ENCODE measurements at places on chromosomes 6 and 20. TPM values are rescaled to one million over a fixed set of nuclear protein-coding genes. Genes with fewer than 3 reads are reported as not detected.

DNA sequence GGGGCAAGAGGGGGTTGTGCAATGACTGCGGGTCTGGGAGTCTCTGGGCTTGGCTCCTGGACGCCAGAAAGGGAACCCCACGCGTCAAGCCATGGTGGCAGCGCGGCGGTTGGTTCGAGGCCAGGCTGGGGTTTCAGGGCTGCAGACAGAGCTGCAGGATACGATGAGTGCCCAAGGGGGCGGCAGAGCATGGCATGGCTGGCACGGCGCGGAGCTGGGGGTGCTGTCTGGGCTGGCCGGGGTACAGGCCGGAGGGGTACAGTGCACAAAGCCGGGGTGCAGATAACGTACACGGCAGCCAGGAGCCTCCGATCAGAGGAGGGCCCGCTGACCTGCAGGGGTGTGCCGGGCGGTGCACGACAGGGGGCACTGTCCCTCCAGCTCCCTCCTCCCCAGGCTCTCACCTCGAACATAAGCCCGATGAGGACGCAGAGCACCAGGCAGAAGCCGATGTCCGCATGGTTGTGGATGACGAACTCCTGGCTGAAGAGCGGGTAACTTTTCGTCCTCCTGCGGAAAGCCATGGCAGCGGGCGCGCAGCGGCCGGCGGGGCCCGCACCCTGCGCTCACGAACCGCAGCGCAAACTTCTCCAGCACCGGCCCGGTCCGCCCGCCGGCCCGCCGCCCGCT lies 353 bp downstream of the TRAM2 start:
- peak; percentile 76 for DNase-seq

GRCh38 chr6:49339096-49339495 lies 124.0 kb downstream of the MMUT start:
- no peak for DNase-seq

- DNase-seq, result no peak
Observed at GRCh38 chr6:22219925-22220324, 76.9 kb downstream of the PRL start.

GRCh38 chr6:93412452-93412851 lies 6.9 kb downstream of the EPHA7 start:
- no peak for DNase-seq

GRCh38 chr6:115554060-115554459 lies 506.6 kb downstream of the FRK start:
- no peak for DNase-seq

- DNase-seq, result no peak
Observed at GRCh38 chr20:57756921-57757320, 47.1 kb upstream of the PMEPA1 start.

- DNase-seq, result no peak
Observed at GRCh38 chr6:107936162-107936909, 21.7 kb downstream of the SEC63 start.

GRCh38 chr6:92363111-92363510 lies 1056.2 kb downstream of the EPHA7 start:
- DNase-seq, result no peak

GRCh38 chr6:112459758-112460304 lies 112.7 kb downstream of the RFPL4B start:
- no peak for DNase-seq

Gene SEMG1
- total RNA-seq, result not detected

Gene VWA7
- total RNA-seq, result 0.36 TPM

- DNase-seq, result no peak
Observed at GRCh38 chr6:128528241-128528640, 7.8 kb upstream of the PTPRK start.

GRCh38 chr20:21125072-21125848 lies 622 bp upstream of the KIZ start:
- peak; percentile 39 for DNase-seq

Gene FRK
- 2.0 TPM for total RNA-seq

Gene CLIC5
- not detected for total RNA-seq

DNA sequence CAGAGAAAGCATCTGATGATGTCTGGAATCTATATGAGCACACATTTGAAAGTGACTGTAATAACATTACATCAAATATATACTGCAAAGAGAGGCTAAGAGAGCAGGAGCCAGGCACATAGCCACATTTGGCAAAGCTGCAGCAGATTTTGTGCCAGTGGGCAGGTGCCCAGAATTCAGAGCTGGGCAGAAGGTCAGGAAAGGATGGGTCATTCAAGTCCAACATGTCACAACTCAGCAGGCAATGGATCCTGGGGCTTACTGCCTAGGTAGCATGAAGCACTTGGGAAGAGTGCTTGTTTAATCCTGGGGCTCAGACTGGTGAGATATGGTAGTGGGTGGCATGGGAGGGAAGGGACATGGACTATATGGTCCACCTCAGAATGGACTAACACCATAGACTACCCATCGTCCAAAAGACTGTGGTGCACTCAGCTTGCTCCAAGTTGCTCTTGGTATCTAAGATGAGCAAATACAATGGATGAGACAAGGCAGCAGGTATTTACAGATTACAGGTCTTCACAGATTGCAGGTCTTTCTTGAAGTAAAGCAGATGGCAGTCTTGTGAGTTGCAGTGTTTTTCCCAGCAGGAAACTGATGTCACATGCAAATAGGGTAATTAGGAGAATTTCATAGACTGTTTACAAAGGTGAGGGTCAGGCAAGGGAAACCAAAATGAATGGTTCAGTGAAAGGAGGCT lies 31.2 kb upstream of the SHLD1 start:
- peak; percentile 30 for DNase-seq

- DNase-seq, result no peak
Observed at GRCh38 chr20:9186396-9186795, 117.5 kb downstream of the PLCB4 start.

Gene PRKN
- 2.0 TPM for total RNA-seq

DNA sequence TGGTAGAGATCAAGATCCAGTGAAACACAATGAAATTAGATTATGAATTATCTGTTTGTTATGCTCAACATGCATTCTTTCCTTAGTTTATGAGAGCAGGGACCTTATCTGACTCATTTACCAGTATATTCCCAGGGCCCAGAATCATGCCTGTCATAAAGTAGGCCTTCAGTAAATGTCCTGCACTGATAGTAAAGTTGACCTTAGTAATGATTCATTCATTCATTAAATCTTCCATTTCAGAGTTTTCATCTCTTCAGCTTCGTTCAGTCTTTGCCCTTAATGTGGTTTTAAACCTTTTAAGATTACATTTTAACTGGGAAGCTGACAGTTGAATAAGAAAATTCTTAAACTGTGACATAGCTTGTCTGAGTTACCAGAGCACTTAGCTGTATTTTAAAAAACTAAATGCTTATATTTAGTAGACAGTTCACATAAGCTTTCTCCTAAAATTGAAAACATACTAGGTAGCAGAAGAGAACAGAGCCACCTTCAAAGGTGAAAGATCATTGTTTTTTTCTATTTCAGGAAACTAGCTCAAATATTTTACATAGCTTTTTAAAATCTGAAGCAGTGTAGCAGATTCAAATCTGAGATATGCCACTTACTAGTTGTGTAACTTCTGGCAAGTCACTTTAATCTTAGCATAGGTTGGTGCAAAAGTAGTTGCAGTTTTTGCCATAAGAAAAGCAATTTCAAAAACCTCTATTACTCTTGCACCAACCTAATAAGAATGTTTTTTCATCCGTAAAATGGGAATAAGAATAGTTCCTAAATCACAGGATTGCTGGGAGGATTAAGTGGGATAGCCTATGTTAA lies 41.4 kb downstream of the MCM8 start:
- no peak for DNase-seq

DNA sequence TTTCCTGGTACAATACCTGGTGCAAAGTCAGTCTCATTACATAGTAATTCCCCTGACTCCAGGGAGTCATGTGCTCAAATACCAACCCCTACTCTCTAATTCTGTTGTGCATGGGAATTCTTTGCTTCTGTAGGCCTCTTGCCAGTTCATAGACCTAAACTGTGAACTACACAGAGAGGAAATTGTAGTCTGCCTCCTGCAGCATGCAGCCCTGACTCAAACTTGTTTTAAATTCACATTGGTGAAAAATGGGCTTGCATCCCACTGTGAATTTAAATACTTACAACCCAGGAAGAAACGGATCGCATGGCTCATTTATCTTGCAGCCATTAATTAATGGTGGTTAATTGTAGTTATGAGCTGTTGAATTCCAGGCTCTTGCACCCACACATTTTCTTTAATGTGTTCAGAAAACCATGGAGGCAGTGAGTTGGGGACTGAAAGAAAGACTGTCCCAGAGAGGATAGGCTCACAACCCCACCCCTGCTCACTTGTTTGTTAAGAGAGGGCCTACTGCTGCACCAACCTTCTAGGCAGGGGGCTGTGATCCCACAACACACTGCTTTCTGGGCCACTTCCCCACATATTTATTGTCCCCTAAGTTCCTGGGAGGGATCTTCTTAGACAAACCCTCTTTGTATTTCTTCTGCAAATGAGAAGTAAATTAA lies 579.1 kb downstream of the DHX35 start:
- no peak for DNase-seq

- no peak for DNase-seq
Observed at GRCh38 chr6:105001063-105001462, 44.2 kb downstream of the LIN28B start.

Gene MRAP2
- total RNA-seq, result 0.33 TPM

Data from fibroblast of the aortic adventitia (primary cell).